Suprapubic skin (tissue), 4 donors: ENCODE measurements at places on chromosomes 16 and 17. TPM values are rescaled to one million over a fixed set of nuclear protein-coding genes. Genes with fewer than 3 reads are reported as not detected.

Gene G6PC1
- total RNA-seq = not detected

Gene GGA2
- total RNA-seq = 54.9 TPM

Gene KRTAP9-2
- total RNA-seq = 127 TPM

Gene KRT31
- total RNA-seq = 38.5 TPM

Gene GINS2
- total RNA-seq = 2.5 TPM

Gene IL4R
- total RNA-seq = 27.2 TPM

- DNase-seq = no peak
Observed at GRCh38 chr16:84593825-84594724, 23.8 kb downstream of the COTL1 start.

GRCh38 chr17:13835151-13835550, 233.4 kb upstream of the HS3ST3A1 start:
- no peak for DNase-seq

DNA sequence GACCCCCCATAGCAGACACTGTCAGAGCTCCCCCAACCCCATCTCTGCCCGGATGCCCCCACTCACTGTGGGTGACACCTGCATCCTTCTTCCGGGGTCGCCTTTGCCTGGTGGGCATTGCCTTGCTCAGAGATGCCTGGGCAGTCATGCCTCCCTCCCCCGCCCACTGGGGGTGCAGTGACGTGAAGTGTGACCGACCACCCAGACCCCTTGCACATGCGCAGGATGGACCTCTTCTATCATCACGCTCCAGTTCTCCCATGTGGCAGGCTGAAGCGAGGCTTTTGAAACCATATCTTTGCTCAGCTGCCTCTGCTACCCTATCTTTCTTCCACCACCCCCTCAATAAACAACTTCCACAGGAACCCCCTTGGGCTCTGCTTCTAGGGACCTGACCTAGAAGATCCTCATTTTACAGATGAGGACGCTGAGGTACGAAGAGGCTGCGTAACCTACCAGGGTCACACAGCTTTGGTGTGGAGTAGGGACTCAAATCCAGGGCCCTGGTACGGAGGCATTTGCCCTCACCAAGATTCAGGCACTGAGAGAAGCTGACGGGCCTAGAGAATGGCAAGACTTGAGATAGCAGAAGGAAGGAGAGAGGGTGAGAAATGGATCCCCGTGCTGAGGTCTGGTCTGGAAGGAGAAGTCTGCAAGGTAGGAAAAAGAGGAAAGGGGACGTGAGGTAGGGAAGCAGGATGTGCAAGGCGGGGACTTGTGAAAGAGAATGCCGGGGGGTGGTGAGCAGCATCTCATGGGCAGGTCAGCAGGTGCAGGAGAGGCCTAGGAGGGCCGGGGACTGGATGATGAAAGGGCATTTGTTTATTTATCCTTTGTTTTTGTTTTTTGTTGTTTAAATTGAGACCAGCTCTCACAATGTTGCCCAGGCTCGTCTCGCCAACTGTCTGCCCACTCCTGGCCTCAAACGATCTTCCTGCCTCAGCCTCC, 14.4 kb downstream of the NLRC5 start:
- DNase-seq = peak; percentile 51

GRCh38 chr16:85205747-85206471, 93.6 kb upstream of the CIBAR2 start:
- DNase-seq = no peak

- DNase-seq = no peak
Observed at GRCh38 chr16:87203060-87203656, 114.0 kb downstream of the C16orf95 start.

- DNase-seq = no peak
Observed at GRCh38 chr16:67342616-67343015, 16.0 kb downstream of the LRRC36 start.

- DNase-seq = peak; percentile 88
Observed at GRCh38 chr17:35345926-35346771, 27.3 kb downstream of the SLFN11 start.

- DNase-seq = peak; percentile 71
Observed at GRCh38 chr17:732902-733720, 715 bp downstream of the TLCD3A start.

DNA sequence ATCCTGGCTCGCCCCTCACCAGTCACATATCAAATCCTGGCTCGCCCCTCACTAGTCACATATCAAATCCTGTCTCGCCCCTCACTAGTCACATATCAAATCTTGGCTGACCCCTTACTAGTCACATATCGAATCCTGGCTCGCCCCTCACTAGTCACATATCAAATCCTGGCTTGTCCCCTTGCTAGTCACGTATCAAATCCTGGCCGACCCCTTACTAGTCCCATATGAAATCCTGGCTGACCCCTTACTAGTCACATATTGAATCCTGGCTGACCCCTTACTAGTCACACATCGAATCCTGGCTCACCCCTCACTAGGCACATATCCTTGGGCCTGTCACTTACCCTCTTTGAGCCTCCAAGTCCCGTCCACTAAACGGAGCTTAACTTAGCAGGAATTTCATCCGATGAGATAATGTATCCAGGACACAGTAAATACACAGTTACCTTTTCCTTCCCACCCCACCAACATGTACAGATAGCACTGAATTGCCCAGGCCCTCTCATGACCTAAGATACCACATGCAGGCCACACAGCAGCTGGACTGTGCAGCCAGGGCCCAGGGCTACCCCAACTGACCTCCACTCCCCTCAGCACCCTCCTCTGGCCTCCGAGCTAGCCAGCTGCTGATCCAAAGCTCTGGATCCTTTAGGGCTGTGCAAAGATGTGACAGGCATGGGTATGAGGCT, 157.8 kb upstream of the RPH3AL start:
- DNase-seq = no peak

GRCh38 chr16:62711797-62712196, 675.6 kb upstream of the CDH8 start:
- no peak for DNase-seq

- no peak for DNase-seq
Observed at GRCh38 chr17:41474863-41475262, 6.1 kb downstream of the KRT35 start.

DNA sequence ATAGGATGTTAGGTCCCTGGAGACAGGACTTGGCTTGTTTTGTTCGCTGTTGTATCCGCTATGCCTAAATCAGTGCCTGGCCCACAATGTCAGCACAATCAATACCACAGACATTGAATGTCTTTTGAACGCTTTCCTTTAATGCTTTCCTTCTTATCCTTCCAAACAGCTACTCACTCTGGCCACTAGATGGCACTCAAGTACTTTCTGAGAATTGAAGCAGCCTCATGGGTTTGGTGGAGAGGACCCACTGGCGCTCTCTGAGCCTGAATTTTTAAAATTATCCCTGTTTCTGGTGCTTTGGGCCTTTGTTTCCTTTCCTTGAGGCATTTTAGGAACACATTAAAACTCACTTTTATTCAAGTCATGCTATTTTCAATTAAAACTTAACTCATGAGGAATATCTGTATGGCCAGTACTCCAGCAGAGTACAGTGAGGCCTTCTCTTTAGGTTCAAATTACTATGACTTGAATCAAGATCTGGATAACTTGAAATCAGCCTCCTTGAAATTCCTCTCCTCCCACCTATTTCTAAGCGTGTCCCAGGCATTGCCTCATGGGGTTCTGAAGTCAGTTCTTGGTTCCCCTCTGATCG, 3.2 kb upstream of the NLRP1 start:
- no peak for DNase-seq
